Prostate gland (tissue), 2 donors: ENCODE measurements at places on chromosomes 4 and X. TPM values are rescaled to one million over a fixed set of nuclear protein-coding genes. Genes with fewer than 3 reads are reported as not detected.

- DNase-seq: no peak
Observed at GRCh38 chrX:70505451-70505841, 60.8 kb downstream of the DLG3 start.

GRCh38 chr4:102466298-102466697, 34.9 kb upstream of the NFKB1 start:
- DNase-seq: no peak

- no peak for DNase-seq
Observed at GRCh38 chrX:142076633-142077032, 128.5 kb downstream of the MAGEC2 start.

DNA sequence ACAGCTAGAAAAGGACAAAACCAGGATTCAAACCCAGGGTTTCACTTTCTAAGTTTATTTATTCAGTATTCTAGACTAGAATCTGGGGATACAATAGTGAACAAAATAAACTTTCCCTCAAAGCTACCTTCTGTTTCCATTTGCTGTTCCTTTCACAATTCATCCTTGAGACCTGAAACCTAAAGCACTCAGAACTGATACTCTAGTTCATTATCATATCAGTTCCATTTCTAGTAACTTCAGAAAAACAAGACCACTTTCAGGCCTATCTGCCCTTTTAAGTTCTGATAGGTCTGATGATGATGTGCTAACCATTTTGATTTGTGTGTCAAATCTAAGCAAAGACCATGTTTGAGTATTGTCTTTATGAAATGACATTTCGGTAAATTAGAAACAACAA, 7.8 kb upstream of the XK start:
- DNase-seq: no peak

Gene NXF2
- total RNA-seq: 8.7 TPM

Gene NOX1
- total RNA-seq: 0.62 TPM
